Hippocampal formation (tissue), 2 donors: ENCODE measurements at places on chromosomes 7 and 10.

DNA sequence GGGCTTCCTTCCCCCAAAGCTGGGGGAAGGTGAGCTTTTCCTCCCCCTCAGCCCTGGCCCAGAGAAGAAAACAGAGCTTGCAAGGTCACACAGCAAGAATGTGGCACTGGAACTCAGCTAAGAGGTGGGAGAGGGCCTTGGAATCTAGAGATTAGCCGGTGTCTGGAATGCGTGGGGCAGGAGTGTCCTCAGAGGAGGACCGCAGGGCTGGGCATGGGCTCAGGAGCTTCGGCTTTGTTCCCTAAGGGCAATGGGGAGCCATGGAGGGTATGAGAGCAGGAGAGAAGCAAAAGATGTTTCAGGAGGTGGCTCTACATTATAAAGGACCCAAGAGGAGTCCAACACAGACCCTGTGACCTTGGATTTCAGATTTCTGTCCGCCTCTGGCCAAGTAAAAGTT is 127.2 kb upstream of the TNRC18 start:
- no peak for DNase-seq

GRCh38 chr7:99876491-99876890 is 342 bp downstream of the OR2AE1 start:
- DNase-seq, result no peak

DNA sequence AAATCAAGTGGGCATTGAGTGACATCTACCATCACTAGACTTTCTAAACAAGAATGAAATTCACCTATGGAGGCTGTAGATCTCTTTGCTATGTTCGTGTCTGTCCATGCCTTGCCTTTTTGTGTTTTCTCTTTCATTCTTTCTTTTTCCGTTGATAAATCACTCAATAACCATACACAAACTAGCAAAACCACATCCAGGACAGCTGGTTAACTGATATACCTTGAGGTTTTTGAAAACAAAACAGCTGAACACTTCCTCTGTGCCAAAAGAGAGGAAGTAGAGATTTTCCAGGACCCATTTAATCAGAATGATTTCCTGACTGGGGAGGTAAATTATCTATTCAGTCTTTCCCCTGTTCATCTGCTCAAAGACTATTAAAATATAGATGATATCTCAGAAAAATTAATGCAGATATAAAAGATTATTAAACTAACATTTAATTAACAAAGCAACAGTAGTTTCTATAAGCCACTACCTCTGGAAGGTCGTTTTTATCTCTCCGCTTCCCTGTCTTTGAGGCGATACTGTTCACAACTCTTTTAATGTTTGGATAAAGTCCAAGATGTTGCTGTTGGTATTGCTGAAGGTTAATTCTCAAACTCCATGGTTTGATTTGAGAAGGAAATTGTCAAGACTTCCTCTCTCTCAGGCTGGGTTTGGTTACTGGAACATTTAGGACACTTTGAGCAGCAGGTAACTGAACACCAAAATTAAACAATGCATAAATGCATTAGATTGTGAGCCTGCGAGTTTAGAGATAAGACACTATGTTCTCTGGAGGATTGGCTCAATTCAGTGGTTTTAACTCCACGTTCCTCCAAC is 24.4 kb upstream of the C10orf67 start:
- no peak for DNase-seq

GRCh38 chr7:143408252-143408685 is 387 bp downstream of the EPHA1 start:
- DNase-seq, result no peak

DNA sequence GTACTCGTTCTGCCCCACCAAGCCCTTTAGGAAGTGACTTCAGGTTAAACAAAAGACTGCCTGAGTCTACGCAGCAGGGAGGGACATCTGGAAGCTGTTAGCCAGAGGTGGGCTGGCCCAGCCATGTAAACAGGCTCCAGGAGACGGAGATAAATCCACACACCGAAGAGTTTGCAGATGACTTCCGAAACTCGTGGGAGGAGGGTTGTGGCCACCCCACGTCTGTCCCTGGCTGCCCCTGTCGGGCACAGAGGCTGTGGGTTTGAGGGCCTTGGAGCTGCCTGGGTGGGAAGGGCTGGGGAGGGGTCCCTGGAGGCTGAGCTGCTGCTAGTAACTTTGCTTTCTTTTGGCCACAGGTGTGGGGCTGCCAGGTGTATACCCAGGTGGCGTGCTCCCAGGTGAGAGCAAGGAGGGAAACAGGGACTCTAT is 15.6 kb downstream of the ELN start:
- no peak for DNase-seq

DNA sequence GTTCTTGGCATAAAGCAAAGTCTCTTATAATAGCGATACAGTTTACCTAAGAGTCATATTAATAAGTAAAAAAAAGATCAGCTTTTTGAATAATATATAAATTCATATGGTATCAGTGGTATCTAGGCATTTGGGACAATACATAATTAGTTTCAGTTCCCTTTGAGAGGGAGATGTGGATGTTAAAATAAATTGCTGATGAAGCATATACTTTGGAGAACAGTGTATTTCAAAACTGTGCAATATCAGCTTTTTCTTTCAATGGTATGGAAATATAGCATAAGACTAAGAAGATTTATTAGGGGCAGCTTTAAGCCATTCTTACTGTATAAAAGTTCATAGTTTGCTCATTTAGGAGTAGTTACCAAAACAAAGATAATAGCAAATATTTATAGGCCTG is 35.5 kb downstream of the MDFIC start:
- DNase-seq, result no peak

DNA sequence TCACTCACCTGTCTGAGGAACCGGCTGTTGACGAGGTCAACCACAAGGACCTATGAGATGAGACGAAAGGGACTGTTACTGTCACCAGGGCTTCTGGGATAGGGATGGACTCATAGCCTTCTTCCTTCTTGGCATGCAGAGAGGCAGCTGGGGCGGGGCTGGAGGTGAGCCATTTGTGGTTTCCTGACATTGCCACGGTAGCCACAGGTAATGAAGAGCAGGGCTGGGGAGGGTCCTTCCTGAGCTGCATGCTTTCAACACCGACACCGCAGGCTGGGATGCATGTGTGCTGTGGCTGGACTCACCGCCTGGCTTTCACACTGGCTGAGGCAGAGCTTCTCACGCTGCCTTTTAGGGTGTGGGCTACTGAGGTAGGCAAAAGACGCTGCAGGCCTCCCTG is 46.4 kb upstream of the MKRN1 start:
- no peak for DNase-seq

- DNase-seq, result no peak
These were observed 10.5 kb downstream of the C10orf53 start for GRCh38 chr10:49689882-49690510.

DNA sequence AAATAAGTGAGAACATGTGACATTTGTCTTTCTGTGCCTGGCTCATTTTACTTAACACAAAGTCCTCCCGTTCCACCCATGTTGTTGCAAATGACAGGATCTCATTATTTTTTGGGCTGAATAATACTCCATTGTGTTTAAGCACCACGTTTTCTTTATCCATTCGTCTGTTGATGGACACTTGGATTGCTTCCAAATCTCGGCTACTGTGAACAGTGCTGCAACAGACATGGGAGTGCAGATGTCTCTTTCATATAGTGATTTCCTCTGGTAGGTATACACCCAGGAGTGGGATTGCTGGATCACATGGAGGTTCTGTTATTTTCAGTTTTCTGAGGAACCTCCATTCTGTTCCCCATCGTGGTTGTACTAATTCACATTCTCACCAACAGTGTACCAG is 264.4 kb upstream of the GALNT17 start:
- no peak for DNase-seq

GRCh38 chr7:94481279-94481678 is 28.3 kb upstream of the CASD1 start:
- no peak for DNase-seq

DNA sequence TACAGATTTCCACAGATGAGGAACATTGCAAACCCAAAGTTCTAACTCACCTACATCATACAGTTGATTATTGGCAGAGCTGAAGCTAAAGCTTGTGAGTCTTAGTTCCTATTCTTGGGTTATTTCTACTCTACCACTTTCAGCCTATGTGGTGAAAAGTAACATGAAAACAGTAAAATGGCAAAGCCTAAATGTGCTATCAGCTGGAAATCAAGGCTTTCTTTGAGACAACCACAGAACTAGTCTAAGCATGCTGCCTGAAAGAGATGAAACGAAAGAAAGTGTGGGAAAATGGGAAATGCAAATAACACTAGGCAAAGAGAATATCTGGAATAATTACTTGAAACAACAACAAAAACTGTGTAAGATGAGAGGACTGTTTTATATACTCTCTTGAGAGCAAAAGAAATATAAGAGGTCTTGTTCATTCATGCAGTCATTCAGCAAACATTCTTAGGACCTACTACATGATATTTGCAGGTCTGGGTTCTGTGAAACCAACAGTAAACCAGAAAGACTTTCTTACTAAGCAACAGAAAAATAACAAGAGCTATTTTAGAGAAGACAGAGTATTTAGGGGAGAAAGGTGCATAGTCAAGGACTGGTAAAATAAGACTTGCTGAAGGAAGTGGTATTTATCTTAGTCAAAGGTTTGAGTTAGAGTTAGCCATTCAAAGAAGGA is 437.1 kb downstream of the HTR7 start:
- no peak for DNase-seq

DNA sequence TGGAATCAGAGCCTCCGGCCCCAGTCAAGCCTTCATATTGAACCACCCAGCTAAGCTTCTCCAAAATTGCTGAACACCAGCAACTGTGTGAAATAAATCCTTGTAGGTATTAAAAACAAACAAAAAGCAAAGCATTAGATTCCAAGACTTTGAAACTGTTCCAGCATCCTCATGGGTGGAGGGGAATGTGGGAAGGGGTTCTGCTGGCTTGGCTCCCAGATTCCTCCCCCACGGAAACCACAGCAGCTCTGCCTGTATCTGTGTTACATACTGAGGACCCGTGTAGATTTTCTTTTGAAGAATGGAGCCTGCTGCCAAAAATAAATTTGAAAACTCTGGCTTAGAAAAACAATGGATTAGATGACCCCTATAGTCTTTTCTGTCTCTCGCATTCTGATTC is 20.0 kb downstream of the AKR1B1 start:
- no peak for DNase-seq

DNA sequence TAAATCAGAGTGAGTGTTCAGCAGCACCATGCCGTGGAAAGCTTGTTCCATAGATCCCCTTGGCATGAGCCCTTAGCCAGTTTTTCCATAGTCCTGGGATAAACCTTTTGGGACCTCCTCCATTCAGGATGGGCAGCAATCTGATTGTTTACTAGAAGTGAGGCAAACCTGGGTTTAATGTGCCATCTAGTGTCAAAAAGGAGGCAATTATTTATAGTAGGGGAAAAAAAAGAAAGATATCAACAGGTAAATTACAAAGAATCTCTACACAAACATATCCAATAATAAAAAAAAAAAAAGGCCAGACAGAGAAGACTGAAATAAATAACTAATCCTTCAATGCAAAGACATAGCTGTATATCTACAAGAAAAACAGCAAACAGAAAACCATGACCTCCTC is 229.0 kb upstream of the STK17A start:
- no peak for DNase-seq

GRCh38 chr7:50226145-50226544 is 78.4 kb upstream of the IKZF1 start:
- DNase-seq, result no peak

DNA sequence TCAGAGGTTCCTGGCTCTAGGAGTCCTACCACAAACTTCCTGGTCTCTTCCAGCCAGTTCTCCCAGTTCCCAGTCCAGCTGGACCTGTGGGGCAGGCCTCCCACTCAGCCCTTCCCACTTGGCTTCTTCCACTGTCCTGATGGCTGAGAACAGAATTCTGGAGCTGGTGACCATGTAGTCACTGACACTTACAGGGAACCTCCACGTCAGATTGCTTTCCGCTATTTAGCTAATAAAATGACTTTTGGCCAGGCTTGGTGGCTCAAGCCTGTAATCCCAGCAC is 63.5 kb upstream of the ZRANB1 start:
- DNase-seq, result no peak

DNA sequence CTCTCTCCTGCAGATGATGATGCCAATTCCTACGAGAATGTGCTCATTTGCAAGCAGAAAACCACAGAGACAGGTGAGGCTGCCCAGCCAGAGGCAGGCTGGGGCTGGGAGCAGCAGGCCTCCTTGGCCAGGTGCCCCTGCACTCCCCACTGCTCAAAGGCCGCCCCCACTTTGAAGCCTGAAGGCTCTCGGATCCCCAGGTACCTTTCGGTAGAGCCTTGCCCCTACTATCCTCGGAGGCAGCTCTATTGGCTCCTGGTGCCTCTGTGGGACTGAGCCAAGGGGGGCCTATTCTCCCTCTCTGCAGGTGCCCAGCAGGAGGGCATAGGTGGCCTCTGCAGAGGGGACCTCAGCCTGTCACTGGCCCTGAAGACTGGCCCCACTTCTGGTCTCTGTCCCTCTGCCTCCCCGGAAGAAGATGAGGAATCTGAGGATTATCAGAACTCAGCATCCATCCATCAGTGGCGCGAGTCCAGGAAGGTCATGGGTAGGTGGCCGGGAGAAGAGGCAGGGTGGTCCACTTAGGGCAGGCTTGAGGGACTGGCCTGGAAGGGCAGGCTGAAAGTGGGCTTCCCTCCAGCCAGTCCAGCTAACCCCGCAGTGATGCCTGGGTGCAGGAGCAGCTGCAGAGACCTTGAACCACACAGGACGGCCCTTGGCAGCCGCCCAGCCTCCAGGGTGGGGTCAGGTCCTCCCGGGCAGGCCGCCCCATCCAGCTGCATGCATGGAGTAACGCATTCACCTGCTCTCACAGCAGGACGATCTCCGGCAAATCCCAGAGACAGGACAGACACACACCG is 14.1 kb downstream of the LAT2 start:
- DNase-seq, result no peak

DNA sequence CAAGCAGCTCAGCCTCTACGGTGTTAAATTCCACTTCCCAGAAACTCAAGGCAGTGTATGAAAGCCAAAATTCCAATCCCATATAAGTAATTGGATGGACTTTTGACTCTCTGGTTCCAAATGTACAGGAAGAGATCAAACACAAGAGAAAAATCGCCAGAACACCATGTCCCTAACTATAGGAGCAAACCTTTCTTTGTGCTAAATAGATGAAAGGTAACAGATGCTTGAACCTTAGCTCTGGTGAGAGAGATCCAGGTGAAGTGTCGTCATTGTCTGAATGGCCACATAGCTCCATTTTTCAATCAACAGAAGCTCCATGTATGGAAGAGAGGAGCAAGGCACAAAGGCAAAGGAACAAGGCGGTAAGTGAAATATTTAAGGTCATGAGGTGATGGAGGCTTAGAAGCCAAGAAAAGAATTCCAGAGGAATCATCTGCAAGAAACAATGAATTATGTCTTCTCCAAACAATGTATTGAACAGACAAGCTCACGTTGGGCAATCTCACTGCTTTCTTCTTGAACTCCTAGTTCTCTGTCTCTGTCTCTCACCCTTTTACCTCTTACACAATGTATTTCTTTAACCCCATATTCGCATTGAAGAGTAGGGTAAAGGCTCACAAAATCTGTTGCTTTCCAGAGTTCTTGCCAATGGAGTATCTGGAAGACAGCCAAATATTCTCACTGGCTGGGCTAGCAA is 585.1 kb downstream of the GATA3 start:
- no peak for DNase-seq

- no peak for DNase-seq
These were observed 103.3 kb upstream of the CHST15 start for GRCh38 chr10:124196659-124197058.
